ENCODE measurements at places on chromosomes 1 and 21.

DNA sequence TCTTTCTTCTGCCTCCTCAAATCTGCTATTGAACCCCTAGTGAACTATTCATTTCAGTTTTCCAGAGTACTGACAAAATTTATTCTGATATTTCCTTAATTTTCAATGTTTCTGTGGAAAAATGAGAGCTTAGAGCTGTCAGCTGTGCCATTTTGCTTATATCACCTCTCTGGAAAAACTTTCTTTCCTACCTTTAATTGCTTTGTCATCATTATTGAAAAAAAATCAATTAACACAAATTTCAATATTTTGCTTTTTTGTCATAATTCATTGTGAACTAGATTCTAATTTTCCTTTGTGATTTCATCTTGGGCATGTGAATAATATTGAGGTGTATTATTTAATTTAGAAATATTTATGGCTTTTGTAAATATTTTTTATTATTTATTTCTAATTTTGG lies 126.5 kb downstream of the C1orf94 start:
- DNase-seq = no peak

DNA sequence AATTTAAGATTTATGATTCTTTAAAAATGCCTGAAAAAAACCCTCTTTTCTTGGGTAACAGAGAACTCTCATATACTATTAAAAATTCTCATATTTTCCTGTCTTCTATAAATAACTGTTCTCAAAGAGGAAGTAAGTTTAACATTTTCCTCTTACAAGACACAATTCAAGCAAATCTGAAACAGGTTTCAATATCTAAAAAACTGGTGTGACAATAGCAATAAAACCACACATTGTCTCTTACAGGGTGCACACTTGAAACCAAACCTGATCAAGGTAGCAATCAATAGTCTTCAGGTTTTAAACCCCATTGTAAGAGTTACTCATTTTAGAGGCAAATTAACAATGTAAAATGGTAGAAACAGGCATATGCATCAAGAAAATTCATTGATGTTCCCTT lies 28.0 kb downstream of the FUBP1 start:
- DNase-seq = no peak

DNA sequence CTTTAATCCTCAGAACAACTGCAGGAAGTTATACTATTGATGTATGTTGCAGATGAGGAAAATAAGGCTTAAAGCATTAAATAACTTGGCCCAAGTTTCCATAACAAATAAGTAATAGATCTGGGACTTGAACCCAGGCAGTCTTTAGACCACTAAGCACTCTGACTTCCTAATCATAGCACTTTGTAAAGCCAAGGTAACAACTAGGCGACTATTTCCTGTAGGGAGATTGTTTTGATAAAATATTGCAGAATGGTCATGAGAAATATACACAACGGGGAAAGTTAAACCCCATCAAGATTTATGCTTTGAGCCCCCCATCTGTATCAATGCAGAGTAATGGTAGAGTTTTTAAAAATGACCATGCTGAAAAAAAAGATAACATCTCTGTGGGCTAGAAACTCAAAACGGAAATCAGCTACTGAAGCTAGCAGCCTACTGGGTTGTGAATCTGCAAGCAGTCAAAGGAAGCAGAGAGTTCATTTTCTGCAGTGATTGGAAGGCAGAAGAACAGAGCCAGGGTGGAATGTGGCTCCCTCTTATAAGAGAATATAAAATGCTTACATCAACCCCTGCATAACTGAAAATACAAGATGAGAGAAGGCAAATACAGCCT lies 111.2 kb upstream of the OLIG2 start:
- no peak for DNase-seq

DNA sequence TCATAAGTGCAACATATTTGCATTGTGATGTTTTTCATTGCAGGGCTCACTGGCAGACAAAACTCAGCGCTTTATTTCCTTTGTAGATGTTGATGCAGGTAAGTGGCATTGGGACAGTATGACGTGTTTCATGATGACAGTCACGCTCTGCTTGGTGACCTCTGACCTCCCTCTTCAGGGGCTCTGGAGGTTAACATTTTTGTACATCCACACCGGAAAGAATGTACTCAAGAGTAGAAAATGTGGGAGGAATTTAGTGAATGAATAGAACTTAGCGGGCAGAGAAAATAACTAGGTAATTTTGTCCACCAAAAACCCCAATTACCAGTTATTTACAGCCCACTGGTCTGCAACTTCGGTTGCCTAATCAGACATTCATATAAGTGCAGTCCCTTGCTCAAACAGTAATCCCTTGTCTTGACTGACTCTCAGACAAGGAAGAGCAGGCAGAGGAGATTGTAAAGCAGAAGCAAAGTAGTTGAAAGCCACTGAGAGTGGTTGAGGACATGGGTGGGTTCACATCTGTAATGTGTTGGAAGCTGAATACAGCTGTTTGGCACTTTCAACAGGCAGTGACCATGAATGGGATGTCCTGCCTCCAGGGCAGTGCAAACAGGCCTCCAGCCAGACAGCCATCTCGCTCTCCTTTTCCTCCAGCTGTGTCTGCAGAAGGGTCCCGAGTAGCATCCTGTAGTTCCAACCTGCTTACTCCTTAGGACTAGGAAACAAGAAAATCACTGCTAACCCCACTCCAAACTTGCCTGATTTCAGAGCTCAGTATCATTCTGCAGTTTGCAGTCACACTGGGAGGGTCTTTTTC lies 188.9 kb downstream of the NRIP1 start:
- peak; percentile 96 for DNase-seq

- no peak for DNase-seq
Measured at GRCh38 chr1:235455823-235456222, 48.4 kb downstream of the B3GALNT2 start.

DNA sequence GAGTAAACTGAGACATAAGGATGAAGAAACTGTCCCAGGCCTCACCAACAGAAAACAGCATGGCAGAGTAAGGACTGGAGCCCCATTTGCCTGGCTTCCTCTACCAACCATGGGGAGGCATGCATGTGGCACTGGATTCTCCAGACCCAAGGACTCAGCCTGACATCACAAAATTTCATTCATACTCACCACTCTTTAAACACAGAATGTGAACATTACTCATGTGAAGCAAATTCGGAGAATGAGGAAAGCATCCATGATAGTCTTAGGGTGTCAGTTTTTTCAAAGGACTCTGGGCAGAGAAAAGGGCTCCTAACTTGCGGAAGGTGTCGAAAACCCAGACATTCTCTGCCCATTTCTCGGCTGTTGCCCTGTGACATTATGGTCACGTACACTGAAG lies 83.9 kb downstream of the PCNX2 start:
- no peak for DNase-seq
